ENCODE measurements at places on chromosomes 5 and 9.
A peak's percentile ranks its signal among the peaks of the same experiment; 100 is the strongest.

DNA sequence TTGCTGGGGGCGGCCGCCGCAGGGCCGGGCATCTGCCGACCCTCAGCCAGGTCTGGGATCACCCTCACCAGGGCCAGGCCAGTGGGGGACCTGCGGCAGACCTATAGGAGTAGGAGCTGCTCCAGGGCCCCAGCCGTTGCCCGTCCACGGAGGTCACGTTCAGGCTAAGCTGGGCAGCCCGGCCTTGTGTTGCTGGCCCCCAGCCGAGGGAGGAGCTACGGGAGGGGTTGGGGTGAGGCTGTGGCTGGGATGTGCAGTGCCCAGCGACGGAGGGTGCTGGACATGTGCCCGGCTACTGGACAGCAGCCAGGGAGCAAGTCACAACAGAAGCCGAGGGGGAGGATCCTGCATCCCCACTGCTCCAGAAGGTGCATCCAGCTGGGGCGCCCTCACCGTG is 39.6 kb upstream of the SLC6A19 start:
- DNase-seq, result no peak

DNA sequence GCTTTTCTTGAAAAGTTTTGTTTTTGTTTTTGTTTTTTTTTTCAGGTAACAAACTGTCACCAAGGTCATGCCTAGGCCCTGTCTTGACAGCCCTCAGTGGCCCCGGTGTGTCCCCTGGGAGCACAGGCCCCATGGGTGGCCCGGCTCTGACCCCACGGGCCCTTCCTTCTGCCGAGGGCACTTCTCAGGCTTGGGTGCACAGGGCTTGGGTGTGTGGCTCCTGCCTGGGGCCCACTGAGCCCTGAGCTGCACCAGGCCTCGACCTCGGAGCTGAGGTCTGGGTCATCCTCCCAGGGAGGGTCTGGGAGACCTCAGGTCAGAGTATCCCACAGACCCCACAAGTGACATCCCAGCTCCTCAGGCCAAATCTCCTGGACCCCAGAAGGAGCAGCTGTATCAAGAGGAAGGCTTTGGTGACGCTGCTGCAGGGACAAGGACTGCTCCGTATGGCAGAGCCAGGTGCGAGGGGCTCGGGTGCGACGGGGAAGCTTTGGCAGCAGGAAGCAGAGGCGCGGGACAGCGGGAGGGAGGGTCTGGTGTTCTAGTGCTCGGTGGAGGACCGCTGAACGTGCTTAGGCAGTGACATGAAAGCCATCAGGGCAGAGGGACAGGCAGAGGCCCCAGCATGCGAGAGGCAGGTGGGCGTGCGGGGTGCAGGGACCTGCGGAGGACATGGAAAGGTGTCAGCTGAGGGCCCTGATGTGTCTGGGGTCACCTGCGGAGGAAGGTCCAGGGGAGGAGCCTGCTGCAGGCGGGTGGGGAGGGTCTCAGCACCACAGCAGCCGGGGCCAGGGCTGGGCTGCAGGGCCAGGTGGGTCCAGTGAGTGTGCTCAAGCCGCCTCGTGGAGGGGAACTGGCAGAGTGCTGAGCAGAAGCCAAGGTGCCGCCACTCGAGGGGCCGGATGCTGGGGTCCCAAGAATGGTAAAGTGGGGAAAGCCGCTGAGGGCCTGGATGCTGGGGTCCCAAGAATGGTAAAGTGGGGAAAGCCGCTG is 18.4 kb upstream of the SLC9A3 start:
- DNase-seq, result no peak

- DNase-seq, result peak; percentile 43
These were observed 8.4 kb downstream of the RALGDS start for GRCh38 chr9:133112663-133113026.

- DNase-seq, result no peak
These were observed 78.1 kb upstream of the SPATA31C2 start for GRCh38 chr9:88216126-88216995.

DNA sequence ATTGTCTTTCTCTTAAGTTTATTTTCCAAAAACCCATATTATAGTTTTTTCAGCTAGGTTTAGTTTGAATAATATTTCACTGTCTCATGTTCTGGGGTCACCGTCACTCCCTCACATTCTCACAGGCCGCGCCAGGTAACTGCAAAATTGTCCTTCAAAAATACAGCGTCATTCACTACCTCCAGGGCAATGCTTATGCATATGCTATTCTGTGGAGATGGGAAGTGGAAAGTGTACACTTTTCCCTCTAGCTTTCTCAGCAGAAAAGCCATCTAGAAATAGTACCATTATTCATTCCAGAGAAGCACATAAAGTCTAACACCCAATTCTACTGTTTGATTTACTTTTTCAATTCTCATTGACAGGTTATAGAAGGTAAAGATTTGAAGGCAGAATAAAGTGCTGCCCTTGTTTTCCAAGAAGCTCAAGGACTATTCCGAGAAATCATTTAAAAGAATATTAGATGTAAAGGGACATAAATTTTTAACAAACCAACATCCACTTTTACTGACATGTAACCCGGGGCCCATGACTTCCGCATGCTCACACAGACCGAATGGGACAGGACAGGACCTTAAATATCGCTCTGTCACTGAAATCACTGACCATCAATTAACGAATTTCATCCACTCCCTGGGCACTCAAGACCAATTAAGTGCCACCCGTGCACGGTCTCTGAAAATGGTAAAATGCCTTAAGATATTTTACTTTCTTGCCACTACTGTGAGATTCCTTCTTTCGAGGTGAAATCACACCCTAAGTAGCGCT is 720 bp downstream of the NUDT12 start:
- no peak for DNase-seq

- no peak for DNase-seq
These were observed 143.3 kb upstream of the SMARCA2 start for GRCh38 chr9:1871626-1872419.

GRCh38 chr9:133552236-133552635 is 17.7 kb downstream of the ADAMTSL2 start:
- DNase-seq, result no peak

DNA sequence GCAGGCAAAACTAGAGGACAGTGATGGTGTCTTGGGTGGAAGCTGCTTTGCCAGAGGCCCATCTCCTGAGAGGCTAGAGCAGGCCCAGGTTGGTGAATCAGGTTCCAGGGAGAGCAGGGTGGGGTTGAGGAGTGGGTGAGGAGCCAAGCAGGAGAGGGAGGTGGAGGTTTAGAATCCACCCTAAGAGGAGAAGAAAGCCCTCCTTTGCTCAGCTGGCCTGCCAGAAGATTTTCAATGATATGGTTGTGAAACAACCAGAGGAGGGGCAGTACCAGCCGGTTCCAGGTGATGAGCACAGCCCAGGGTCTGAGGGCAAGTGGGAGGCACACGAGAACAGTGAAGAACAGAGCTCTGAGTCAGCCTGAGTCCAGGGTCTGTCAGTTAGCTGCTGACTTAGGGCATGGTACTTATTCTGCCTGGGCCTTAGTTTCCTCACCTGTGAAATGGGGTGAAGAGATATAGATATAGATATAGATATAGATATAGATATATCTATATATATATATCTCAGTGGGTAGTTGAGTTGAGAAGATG is 17.8 kb downstream of the PPARGC1B start:
- no peak for DNase-seq

DNA sequence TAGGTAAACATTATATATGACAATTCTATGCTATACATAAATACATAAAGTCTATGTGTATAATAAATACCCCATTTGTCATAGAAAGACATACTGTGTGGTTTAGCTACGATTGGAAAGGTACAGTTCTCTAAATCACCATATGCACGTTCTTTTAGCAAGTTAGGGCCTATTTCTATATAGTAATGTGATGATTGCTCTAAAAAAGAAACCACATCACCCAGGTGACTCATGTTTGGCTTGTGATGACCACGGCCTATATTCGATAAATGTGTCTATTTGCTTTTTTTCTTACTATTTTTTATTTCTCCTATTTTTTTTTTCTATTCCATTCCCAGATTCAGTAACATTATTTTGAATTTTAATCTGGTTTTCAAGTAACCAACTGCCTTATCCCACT is 34.7 kb downstream of the RETREG1 start:
- DNase-seq, result no peak

GRCh38 chr5:136856648-136857047 is 491.3 kb upstream of the TRPC7 start:
- no peak for DNase-seq

DNA sequence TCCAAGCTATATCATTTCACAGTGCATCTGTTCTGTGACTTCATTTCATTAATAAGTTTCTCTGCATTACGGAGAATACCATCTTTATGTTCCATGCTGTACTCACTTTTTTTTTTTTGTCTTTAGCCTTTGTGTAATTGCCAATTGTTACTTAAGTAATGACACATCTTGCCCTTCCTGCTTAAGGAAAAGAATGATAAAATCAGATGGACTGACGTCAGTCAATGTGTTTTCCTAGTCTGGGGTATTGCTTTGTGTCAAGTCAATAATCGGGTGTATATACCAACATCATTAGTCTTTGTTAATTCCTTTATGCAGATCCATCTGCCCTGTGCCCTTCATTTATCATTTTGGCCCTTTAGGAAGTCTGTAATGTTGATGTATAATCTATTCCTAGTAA is 133.5 kb downstream of the CD180 start:
- no peak for DNase-seq

GRCh38 chr5:179288101-179288808 is 57.0 kb downstream of the ADAMTS2 start:
- DNase-seq, result no peak

DNA sequence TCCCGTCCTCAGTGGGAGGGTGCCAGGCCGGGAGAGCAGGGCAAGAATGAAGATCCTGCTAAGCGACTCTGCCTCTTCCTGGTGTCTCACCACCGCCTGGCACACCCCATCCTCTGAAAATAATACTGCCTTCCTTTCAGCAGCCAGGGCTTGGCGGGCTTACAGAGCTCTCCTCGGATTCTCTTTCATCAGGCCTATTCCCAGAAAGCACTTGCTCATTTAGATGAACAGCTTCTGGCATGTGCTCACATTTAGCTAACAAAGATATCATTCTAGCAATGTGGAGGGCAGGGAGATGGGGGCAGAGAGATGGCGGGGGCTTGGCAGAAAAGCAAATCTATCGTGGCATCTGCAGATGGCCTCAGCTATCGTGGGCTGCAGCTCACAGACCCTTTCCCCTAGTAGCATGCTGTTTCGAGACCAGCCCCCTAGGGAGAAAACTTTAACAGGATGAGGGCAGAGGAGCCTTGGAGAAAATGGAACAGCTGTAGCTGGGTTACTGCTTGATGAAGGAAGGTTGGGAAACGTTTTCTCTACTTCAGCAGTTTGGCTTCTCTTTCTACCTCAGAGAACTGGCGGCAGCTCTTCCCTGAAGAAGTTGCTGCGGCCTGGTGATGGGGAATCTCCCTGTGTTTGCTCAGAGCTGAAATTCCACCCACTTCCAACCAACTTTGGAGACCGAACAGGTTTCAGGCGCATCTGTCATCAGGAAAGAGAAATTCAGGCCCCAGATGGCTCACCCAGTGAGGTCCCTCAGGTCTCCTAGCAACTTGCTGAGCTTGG is 102.1 kb downstream of the TMEM174 start:
- no peak for DNase-seq

- DNase-seq, result peak; percentile 45
These were observed 68.4 kb downstream of the PSD2 start for GRCh38 chr5:139863855-139864558.

DNA sequence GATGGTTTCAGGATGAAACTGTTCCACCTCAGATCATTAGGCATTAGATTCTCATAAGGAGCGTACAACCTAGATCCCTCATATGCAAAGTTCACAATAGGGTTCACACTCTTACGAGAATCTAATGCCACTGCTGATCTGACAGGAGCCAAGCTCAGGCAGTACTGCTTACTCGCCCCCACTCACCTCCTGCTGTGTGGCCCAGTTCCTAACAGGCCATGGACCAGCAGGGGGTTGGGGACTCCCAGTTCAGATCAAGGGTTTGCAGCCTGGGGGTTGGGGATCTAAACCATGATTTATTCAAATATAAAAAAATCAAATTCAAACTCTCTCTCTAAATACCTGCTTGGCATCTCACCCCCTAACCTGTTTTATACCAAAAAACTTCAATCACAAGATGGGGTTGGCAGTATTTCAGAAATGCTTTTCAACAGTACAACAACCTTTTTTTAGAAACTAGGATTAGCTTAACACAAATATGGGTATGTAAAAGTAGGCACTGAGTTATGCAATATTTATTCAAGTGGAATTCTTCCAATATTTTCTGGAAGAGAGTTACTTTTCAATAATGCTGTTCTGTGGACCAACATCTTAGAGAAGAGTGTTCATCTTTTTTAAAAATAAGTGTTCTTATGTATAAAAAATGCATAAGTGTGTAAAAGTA is 30.1 kb upstream of the SLC12A2 start:
- DNase-seq, result no peak

DNA sequence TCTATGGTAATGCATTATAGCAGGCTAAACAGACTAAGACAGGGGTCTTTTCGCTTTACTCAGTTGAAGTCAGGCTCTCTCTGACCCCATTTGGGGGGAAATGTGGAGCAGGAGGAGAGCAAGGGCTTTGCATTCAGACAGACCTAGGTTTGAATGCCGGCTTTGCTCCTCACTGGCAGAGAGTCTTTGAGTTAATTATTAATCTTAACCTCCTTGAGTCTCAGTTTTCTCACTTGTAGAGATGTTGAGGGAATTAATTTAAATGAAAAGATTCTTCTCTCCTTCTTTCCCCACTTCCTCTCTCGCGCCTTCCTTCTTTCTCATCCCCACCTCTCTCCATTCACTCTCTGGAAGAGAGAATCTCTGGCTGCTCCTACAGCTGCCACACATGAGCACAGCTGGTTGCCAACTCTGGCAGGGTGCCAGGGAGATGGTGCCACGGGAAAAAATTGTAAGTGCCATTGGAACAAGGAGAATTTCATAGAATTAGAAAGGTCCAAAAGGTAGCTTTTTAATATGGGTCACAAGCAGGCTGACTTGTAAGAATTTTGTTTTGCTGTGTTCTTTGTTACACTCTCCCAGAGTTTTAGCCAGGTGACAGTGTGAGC is 25.2 kb upstream of the GLRA1 start:
- DNase-seq, result no peak

DNA sequence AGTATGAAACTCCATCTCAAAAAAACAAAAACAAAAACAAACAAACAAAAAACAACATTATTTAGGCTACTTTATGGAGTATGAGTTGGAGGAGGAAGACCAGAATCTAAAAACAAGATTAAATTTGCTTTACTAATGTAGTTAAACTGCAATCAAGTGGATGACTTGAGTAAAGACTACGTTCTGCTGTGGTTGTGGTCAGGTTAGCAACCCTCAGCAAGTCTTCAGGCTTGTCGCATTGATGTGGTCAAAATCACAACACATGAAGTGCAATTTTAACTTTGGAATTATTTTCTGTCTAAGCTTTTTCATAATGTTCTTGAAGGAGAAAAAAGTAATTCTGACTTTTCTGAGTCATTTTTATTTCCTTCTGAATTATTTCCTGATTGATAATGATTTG is 43.1 kb downstream of the PDE6A start:
- DNase-seq, result no peak

- DNase-seq, result no peak
These were observed 22.2 kb downstream of the MRPS30 start for GRCh38 chr5:44830951-44831350.

- no peak for DNase-seq
These were observed 21.1 kb downstream of the SPARC start for GRCh38 chr5:151665613-151666012.

DNA sequence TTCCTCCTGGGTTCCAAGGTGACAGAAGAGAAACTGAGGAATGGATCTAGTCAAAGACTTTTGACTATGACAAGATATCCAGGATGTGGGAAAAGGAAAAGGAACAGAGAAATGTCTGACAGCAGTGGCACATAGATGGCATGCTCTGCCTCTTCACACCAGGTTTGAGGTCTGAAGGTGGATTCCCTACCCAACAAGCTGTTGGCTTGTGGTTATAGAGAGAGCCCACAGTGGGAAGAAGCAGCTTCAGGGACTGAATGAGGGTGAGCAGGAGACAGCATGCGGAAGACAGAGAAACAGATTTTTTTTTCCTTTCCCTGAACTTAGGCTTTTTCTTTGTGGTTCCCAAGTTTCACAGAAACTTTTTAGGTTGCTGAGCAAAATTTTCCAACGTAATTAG is 20.6 kb downstream of the IFNW1 start:
- DNase-seq, result no peak

Measured in T-helper 9 cell (primary cell).